ENCODE measurements at places on chromosomes 12 and 14. TPM values are rescaled to one million over a fixed set of nuclear protein-coding genes. Genes with fewer than 3 reads are reported as not detected.

The ANO2 gene
- total RNA-seq, result not detected

The TPPP2 gene
- not detected for total RNA-seq

The MEG3 gene
- total RNA-seq, result not detected

The C1RL gene
- total RNA-seq, result 19.8 TPM

The RIMBP2 gene
- not detected for total RNA-seq

The BRI3BP gene
- 38.1 TPM for total RNA-seq

The NEMP1 gene
- 77.0 TPM for total RNA-seq

The COL2A1 gene
- total RNA-seq, result 0.07 TPM

The KIF5A gene
- total RNA-seq, result 2.4 TPM

The CMA1 gene
- not detected for total RNA-seq

The PIK3C2G gene
- total RNA-seq, result not detected

The NTS gene
- total RNA-seq, result not detected

The LAG3 gene
- total RNA-seq, result 269 TPM

The ALDH6A1 gene
- total RNA-seq, result 10.8 TPM

The GPR84 gene
- 1.5 TPM for total RNA-seq

The PSEN1 gene
- total RNA-seq, result 34.1 TPM

The WIF1 gene
- not detected for total RNA-seq

The VRTN gene
- not detected for total RNA-seq

The ETNK1 gene
- 102 TPM for total RNA-seq

The CFAP251 gene
- 1.1 TPM for total RNA-seq

The NINJ2 gene
- 4.8 TPM for total RNA-seq

All from activated CD4-positive, alpha-beta T cell treated with anti-CD3 and anti-CD28 coated beads, Interleukin-2, amount 10 ng/mL, durations not matched to agents 24 days and 14 days (primary cell).